ENCODE measurements at places on chromosomes 4 and X. TPM values are rescaled to one million over a fixed set of nuclear protein-coding genes. Genes with fewer than 3 reads are reported as not detected.

GRCh38 chrX:30831082-30831481, 58.0 kb downstream of the TAB3 start:
- no peaks in the 10 kb centered on the region for H3K36me3 ChIP-seq
- no peak overlapping the region for H3K27ac ChIP-seq
- H3K27me3 ChIP-seq, result no peaks in the 10 kb centered on the region
- peaks cover 4% of the 10 kb centered on the region for H3K4me1 ChIP-seq
- no peak for DNase-seq

GRCh38 chr4:1234309-1234695, 14.6 kb downstream of the CTBP1 start:
- H3K36me3 ChIP-seq, result no peaks in the 10 kb centered on the region
- H3K27ac ChIP-seq, result peak overlapping the region; percentile 80
- H3K4me1 ChIP-seq, result peaks cover 14% of the 10 kb centered on the region
- DNase-seq, result peak; percentile 41
- no peak overlapping the region for H3K4me3 ChIP-seq
- no peaks in the 10 kb centered on the region for H3K27me3 ChIP-seq

- H3K36me3 ChIP-seq, result no peaks in the 10 kb centered on the region
- no peak overlapping the region for H3K4me3 ChIP-seq
- H3K27me3 ChIP-seq, result no peaks in the 10 kb centered on the region
- no peak overlapping the region for H3K27ac ChIP-seq
Observed at GRCh38 chrX:124530803-124531202, 184.4 kb downstream of the SH2D1A start.

- no peaks in the 10 kb centered on the region for H3K4me1 ChIP-seq
- no peaks in the 10 kb centered on the region for H3K36me3 ChIP-seq
- no peak for DNase-seq
- H3K27me3 ChIP-seq, result no peaks in the 10 kb centered on the region
- no peak overlapping the region for H3K4me3 ChIP-seq
- no peak overlapping the region for H3K27ac ChIP-seq
Observed at GRCh38 chr4:102047616-102048015, 257.1 kb downstream of the BANK1 start.

Gene RAB33A
- total RNA-seq, result 2.8 TPM

- no peaks in the 10 kb centered on the region for H3K27me3 ChIP-seq
- H3K36me3 ChIP-seq, result no peaks in the 10 kb centered on the region
- DNase-seq, result no peak
- H3K27ac ChIP-seq, result no peak overlapping the region
- H3K4me3 ChIP-seq, result no peak overlapping the region
Observed at GRCh38 chrX:18733287-18733686, 25.8 kb downstream of the PPEF1 start.

DNA sequence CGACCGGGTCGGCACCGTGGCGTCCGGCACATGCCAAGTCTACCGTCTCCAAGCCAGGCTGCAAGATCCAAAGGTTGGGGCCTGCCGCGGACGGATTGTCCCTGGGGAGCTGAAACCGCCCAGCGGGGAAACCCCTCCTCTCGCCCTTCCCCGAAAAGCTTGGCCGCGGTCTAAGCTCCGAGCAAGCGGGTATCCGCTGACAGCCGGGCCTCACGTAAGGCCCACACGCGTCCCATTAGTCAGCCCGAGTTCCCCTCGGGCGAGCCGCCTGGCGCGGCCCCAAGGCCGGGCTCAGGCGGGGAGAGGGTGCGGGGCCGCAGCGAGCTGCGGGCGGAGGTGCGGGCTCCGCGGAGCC, 6.8 kb upstream of the BCOR start:
- H3K4me3 ChIP-seq, result peak overlapping the region; percentile 38
- H3K36me3 ChIP-seq, result no peaks in the 10 kb centered on the region
- peaks cover 43% of the 10 kb centered on the region for H3K27me3 ChIP-seq
- peak; percentile 82 for DNase-seq

DNA sequence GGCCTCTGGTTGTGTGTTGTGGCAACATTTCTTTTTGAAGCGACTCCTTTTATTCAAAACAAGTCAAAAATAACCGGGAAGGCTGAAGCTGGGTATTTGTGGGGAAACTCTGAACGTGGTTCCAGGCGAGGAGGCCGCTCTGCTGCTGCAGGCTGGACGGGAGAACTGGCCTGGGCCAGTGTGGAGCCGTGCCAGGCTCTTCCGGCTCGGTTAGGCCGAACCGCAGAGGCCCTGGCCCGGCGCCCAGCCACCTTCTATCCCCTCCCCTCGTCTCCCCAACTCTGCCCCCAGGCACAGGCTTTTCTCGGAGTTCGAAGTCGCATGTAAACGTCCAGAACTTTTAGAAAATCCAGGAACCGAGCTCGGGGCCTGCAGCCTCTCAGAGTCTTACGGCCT, 2.4 kb upstream of the BCOR start:
- DNase-seq, result peak; percentile 57
- H3K27me3 ChIP-seq, result peaks cover 48% of the 10 kb centered on the region
- H3K4me1 ChIP-seq, result peaks cover 43% of the 10 kb centered on the region
- H3K36me3 ChIP-seq, result no peaks in the 10 kb centered on the region

- peak overlapping the region; percentile 8 for H3K27ac ChIP-seq
- no peaks in the 10 kb centered on the region for H3K27me3 ChIP-seq
- peak; percentile 73 for DNase-seq
- no peaks in the 10 kb centered on the region for H3K36me3 ChIP-seq
Observed at GRCh38 chr4:74531963-74532794, 87.2 kb downstream of the AREG start.

Gene CLDN24
- total RNA-seq, result not detected

- H3K36me3 ChIP-seq, result no peaks in the 10 kb centered on the region
- no peak for DNase-seq
- no peaks in the 10 kb centered on the region for H3K4me1 ChIP-seq
- H3K4me3 ChIP-seq, result no peak overlapping the region
Observed at GRCh38 chrX:120797188-120797851, 78.3 kb downstream of the CT47B1 start.

Gene TDO2
- total RNA-seq, result 253 TPM

GRCh38 chr4:52979020-52979419, 116.9 kb downstream of the RASL11B start:
- no peak for DNase-seq
- H3K36me3 ChIP-seq, result no peaks in the 10 kb centered on the region
- H3K4me1 ChIP-seq, result peaks cover 3% of the 10 kb centered on the region
- H3K27me3 ChIP-seq, result no peaks in the 10 kb centered on the region
- H3K4me3 ChIP-seq, result no peak overlapping the region

DNA sequence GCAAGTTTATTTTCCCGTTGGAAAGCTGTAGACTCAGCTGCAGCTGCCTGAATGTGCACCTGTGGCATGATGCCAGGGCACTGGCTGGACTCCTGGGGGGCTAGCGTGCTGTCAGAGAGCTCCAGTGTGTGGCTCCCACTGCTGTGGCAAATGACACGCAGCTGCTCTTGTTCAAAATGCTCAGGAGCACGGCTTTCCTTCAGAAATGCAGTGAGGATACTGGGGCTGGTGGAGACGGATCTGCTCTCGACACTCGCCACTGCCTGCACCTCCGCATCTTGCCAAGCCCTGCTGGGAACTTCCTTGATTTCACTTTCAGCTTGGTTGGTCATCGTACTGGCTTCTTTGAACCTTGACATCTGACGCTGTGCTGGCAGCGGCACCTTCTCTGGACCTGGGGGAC, 58.7 kb downstream of the GPRIN3 start:
- H3K36me3 ChIP-seq, result no peaks in the 10 kb centered on the region
- H3K27me3 ChIP-seq, result no peaks in the 10 kb centered on the region
- no peak overlapping the region for H3K4me3 ChIP-seq
- H3K4me1 ChIP-seq, result peaks cover under 1% of the 10 kb centered on the region
- no peak for DNase-seq

Gene IL2RG
- total RNA-seq, result 7.1 TPM

- no peaks in the 10 kb centered on the region for H3K36me3 ChIP-seq
- H3K4me1 ChIP-seq, result no peaks in the 10 kb centered on the region
- no peak for DNase-seq
- H3K27me3 ChIP-seq, result no peaks in the 10 kb centered on the region
Observed at GRCh38 chr4:161376275-161376674, 787.5 kb downstream of the FSTL5 start.

Gene MAGEA11
- total RNA-seq, result not detected

Gene KDR
- 104 TPM for total RNA-seq

DNA sequence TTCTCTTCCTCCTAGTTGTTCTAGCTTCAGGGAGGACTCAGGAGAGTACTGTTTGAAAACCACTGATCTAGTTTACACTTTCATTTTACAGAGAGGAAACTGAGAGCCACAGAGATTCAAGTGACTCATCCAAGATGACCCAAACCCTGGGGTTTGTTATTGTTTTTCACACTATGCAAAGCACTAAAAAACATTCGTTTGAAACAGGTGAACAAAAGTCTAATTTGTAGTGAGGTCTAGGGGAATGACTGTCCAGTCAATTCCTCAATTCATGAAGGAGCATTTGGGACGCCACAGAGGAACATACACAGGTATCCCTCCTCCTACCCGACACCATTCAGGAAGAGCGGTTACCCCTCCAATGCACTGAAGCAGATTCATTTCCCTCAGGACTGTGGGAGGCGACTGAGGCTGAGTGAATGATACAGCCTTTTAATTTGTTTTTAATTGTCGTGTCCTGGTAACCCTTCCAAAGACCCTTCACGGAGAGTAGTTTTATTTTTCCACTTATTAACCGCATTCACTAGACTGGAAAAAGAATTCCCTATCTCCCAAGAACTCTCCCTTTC, 30.3 kb downstream of the TLR10 start:
- H3K36me3 ChIP-seq, result no peaks in the 10 kb centered on the region
- H3K27me3 ChIP-seq, result no peaks in the 10 kb centered on the region
- no peak for DNase-seq
- peak overlapping the region; percentile 82 for H3K27ac ChIP-seq

Gene LPAR4
- total RNA-seq, result 0.47 TPM

DNA sequence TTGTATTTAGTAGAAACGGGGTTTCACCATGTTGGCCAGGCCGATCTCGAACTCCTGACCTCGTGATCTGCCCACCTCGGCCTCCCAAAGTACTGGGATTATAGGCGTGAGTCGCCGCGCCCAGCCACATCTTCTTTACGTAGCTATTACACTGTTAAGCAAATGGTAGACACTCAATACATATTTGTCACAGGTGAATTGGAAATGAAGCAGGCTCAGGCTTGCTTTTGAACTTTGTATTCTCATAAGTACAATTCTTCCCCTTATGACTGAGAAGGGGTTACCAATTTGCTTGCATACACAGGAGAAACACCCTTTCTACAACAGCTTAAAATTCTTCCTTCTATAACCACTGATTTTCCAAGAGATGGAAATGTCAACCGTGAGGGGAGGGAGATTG, 787 bp upstream of the SRPX2 start:
- H3K27ac ChIP-seq, result peak overlapping the region; percentile 66
- DNase-seq, result no peak
- no peaks in the 10 kb centered on the region for H3K27me3 ChIP-seq
- no peak overlapping the region for H3K4me3 ChIP-seq

- peaks cover 13% of the 10 kb centered on the region for H3K27me3 ChIP-seq
- H3K4me3 ChIP-seq, result no peak overlapping the region
- no peaks in the 10 kb centered on the region for H3K36me3 ChIP-seq
Observed at GRCh38 chr4:5921101-5921980, 28.5 kb upstream of the CRMP1 start.

- DNase-seq, result peak; percentile 73
- no peaks in the 10 kb centered on the region for H3K27me3 ChIP-seq
- H3K4me3 ChIP-seq, result peak within 1 kb of the TSS; percentile 60
Observed at GRCh38 chrX:43656005-43656494, at the start of gene MAOA. Gene MAOA, plus strand, starts transcription at chrX:43656299. Its CDS starts 43 bp downstream, at chrX:43656342.

Gene TIMM8A
- 8.8 TPM for total RNA-seq

Gene NUDT9
- 35.8 TPM for total RNA-seq

- H3K27ac ChIP-seq, result no peak overlapping the region
- H3K27me3 ChIP-seq, result no peaks in the 10 kb centered on the region
- DNase-seq, result no peak
- H3K4me1 ChIP-seq, result no peaks in the 10 kb centered on the region
- no peaks in the 10 kb centered on the region for H3K36me3 ChIP-seq
- H3K4me3 ChIP-seq, result no peak overlapping the region
Observed at GRCh38 chrX:136336623-136337022, 35.9 kb downstream of the ADGRG4 start.

Gene FAM236B
- not detected for total RNA-seq

DNA sequence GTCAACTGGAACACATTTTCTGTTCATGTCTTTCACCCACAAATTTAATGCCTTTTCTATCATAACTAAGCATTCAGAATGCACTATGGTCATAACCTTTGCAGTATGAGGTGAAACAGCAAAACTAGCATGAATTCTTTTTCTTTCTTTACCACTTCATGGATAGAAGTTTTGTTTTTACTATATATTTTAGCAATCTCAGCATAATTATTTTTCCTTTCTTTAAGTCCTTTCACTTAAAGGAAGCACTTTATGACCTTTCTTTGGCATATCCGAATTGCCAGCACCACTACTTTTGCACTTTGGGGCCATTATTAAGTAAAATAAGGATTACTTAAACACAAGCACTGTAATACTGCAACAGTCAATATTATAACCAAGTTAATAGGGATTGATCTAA, 115.1 kb upstream of the DKK2 start:
- no peaks in the 10 kb centered on the region for H3K27me3 ChIP-seq
- DNase-seq, result no peak
- no peak overlapping the region for H3K27ac ChIP-seq
- H3K36me3 ChIP-seq, result no peaks in the 10 kb centered on the region
- no peak overlapping the region for H3K4me3 ChIP-seq
- no peaks in the 10 kb centered on the region for H3K4me1 ChIP-seq

- no peak overlapping the region for H3K4me3 ChIP-seq
- H3K27me3 ChIP-seq, result no peaks in the 10 kb centered on the region
- H3K36me3 ChIP-seq, result no peaks in the 10 kb centered on the region
- no peaks in the 10 kb centered on the region for H3K4me1 ChIP-seq
- DNase-seq, result no peak
- H3K27ac ChIP-seq, result no peak overlapping the region
Observed at GRCh38 chr4:152616804-152617203, 63.0 kb downstream of the TMEM154 start.

Gene DCAF8L2
- not detected for total RNA-seq

- DNase-seq, result no peak
- no peaks in the 10 kb centered on the region for H3K4me1 ChIP-seq
- no peaks in the 10 kb centered on the region for H3K36me3 ChIP-seq
Observed at GRCh38 chr4:96073461-96073860, 233.6 kb downstream of the PDHA2 start.

Gene NRK
- total RNA-seq, result 9.1 TPM

DNA sequence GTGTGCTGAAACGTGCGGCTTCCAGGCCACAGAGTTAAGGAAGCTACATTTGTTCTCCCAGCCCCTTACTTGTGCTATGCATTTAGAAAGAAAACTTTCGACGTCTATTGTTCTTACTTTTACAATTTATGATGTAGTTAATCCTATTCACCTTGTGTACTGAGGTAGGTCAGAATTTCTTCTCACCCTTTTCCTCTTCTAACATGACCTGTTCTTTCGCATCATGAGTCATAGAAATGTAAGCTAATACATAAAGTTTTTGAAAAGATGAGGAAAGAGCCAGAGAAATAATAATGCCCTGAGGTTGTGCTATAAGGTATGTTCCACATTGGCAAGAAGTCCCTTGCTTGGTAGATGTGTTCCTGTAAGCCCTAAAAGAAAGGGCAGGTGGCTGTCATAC, 298.3 kb downstream of the TRIML1 start:
- no peak overlapping the region for H3K4me3 ChIP-seq
- no peaks in the 10 kb centered on the region for H3K4me1 ChIP-seq
- DNase-seq, result no peak
- peak overlapping the region; percentile 49 for H3K27ac ChIP-seq
- H3K27me3 ChIP-seq, result no peaks in the 10 kb centered on the region

Gene TMSB15A
- total RNA-seq, result 55.3 TPM

Gene CLCN5
- 50.6 TPM for total RNA-seq
